ENCODE measurements at places on chromosomes 2 and 18.

- DNase-seq: no peak
These were observed 331.3 kb upstream of the CNTNAP5 start for GRCh38 chr2:123693836-123694235.

DNA sequence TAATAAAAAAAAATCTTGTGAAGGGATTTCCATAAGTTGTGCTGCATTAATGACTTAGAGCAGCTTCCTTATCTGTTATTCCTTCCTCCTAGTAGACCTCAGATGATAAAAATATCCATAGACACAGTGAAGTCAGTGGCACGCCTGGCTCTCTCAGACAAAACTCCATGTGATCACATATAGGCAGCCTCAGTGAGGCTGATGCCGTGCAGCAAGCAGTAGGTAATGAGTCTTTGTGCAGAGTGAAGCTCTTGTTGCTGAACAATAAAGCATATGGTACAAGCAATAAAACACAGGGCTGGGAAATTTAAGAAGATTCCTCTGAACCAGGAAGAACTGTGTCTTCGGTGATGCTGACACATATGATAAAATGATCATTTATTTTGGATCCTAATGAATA, 102.7 kb downstream of the CSRNP3 start:
- no peak for DNase-seq

DNA sequence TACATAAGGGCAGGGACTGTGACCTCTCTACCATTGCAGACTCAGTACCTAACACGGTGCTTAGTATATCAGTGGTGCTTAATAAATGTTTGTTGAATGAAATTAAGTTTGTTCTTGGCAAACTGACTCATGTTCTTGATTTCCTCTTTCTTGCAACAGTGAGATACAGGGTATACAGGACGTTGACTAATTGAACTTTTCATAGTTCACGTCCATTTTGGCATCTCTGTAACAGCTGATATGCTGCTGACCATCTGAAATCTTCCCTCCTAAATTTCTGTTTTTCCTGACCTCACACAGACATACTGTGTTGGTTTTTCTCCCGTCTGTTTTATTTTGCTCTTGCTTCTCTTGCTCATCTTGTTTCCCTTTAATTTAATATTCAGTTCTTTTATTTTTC, 44.2 kb downstream of the LHCGR start:
- DNase-seq: no peak

DNA sequence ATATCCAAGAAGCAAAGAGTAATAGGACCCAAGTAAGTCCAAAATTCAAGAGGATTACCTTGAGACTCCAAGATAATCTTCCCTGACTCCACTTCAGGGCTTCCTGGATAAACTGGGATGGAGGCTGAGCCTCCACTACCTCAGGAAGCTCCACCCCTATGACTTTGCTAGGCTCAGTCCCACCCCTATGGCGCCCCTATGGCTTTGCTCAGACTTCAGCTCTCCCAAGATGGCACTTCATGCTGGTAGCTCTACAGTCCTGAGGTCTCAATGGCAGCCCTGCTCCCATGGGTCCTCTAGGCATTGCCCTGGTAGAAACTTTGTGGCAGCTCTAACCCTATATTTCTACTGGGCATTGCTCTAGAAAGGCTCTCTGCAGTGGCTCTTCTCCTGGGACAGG, 69.9 kb upstream of the CHAC2 start:
- no peak for DNase-seq

DNA sequence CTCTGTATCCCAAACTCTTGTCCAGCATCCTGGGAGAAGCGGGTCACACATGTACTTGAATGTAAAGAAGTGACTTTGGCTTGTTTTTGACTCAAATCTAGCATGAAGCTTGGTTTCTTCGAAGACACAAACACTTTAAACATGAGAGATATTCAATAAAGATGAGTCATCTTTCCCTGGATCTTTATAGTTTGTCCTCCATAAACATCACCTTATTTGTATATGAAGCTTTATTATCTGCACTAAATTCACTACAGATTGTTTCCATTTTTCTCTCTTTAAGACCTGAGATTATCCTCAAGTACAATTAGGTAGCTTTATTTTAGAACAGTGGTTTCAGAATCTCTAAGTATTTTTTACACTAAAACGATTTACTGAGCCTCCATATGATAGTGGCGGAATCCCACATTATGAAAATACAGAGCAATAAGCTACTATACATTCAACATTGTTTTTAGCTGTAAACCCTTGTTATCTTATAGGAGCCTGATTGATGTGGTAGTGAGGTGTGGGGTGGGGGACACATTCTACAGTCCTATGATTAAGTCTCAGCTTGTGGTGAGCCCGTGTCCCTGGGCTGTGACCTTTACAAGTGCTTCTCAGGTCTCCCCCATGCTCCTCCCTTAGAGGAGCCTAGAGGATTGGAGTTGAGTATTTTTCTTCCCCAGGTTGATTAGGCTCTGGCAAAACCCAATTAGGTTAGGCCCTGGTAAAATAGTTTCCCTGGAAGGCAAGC, 79.6 kb upstream of the RAPGEF4 start:
- DNase-seq: no peak

DNA sequence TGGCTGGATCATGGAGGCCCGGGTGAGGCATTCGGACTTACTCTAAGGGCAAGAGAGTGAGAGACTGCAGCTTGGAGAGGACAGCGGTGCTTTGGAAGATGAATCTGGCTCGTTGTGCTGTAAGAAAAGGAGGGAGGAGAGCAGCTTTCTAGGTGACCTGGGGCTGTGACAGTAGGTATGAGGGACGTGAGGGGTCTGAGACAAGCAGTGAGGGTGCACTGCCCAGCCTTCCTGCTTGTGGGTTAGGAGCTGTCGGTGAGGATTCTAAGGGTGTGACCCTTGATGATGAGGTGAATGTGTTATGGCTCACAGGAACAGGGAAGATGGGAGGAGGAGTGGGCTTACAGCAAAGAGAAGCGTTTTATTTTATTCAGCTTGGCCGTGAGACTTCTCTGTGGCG, 27.1 kb upstream of the RHOB start:
- DNase-seq: peak; percentile 23

GRCh38 chr2:138190999-138191398, 226.7 kb downstream of the HNMT start:
- DNase-seq: no peak

- DNase-seq: no peak
These were observed 310.8 kb upstream of the TFPI start for GRCh38 chr2:187865025-187865424.

DNA sequence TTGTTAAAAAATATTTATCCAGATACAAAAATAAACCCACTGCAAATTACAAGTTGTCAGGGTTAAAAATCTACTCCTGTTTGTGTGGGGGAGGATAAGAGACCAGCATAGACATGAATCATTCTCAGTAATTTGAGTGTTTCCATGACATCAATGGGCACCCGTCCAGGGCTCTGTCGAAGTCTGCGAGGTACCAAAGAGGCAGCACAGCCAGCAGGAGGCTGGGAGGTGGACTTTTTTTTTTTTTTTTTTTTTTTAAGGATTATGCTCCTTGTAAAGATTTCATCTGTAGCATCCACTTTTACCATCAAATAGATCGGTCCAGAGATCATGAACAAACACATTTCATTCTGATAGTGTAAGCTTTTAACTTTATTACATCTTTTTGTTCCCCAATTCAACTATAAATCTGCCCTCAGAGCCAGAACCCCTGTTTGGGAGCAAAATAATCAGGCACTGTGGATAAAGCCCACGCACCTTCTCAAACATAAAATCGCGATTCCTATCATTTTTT, 182.0 kb downstream of the TCF4 start:
- DNase-seq: no peak

DNA sequence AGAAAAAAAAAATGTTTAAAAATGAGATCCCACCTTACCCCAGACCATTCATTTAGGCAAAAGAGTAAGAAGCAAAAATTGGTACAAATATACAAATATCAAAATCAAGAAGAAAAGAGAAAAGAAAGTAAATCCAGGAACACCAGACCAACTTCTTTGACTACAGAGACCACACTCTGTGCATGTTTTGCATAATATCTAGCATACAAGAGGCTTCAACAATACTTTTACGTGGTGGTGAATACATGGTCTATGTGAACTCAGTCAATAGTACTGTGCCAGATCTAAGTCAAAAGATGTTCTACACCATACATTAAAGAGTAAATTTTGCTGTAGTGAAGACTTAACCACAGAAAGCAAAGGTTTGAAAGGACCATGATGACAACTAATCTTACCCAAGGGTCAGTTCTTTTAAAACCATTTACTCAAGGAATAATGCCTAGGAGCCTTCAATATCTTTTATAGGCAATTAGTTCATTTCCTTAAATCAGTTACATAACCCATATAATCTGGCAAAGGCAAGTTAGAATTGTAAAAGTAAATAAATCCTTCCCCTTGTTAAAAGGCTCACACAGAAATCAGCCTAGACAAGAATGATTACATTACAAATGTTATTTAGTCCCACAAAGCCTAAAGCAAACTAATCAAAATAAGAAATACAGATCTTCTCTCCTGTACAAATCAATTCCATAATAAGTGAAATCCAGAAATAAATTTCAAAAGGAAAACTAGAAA, 115.2 kb downstream of the EXOC6B start:
- DNase-seq: no peak

- no peak for DNase-seq
These were observed 32.7 kb downstream of the RBM43 start for GRCh38 chr2:151228847-151229512.

DNA sequence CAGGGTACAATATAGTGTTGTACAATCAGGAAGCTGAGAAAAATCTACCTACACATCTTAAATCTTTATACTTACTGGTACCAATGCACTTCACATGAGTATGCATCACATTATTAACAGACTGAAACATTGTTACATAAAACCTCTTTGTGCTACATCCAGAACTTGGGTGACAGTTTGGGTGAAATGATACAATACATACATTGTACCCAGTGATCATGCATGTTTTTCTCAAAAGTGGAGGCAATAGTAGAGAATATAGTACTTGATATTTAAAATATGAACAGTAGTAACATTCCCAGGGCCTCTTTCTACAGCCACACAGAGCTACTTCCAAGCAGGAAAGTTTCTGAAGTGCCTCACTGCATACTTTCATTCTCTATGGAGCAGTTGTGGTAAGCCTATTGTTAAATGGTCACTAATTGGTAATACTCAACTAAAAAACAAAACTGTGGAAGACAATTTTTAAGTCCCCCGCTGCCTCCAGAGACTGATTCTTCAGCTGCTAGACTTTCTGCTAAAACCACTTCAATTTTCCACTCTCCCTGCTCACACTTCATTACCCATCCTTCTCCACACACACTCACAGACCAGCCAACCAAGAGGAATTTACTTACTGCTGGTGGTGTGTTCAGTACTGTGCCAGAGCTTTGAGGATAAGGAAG, 22.9 kb upstream of the GRB14 start:
- DNase-seq: no peak
